ENCODE measurements at places on chromosomes 5 and 9. TPM values are rescaled to one million over a fixed set of nuclear protein-coding genes. Genes with fewer than 3 reads are reported as not detected.

The EIF4E1B gene
- not detected for total RNA-seq

The CNOT6 gene
- total RNA-seq, result 21.5 TPM

The OTP gene
- not detected for total RNA-seq

The GRXCR2 gene
- total RNA-seq, result not detected

The SPINK4 gene
- not detected for total RNA-seq

The ELOVL7 gene
- total RNA-seq, result 2.0 TPM

The ACOT12 gene
- total RNA-seq, result not detected

The SHISAL2B gene
- not detected for total RNA-seq

The ANKRD31 gene
- total RNA-seq, result 0.14 TPM

The QRFP gene
- total RNA-seq, result not detected

The PCDH12 gene
- total RNA-seq, result 0.05 TPM

The PRRX2 gene
- 5.1 TPM for total RNA-seq

The CD72 gene
- not detected for total RNA-seq

The GRM6 gene
- total RNA-seq, result not detected

The FOXD4 gene
- total RNA-seq, result 0.14 TPM

The PDGFRB gene
- total RNA-seq, result 1.7 TPM

The CDKN2B-AS1 gene
- not detected for total RNA-seq

The LYRM7 gene
- total RNA-seq, result 14.8 TPM

The TMEM232 gene
- 0.84 TPM for total RNA-seq

The PKD2L2 gene
- total RNA-seq, result not detected

The CARTPT gene
- not detected for total RNA-seq

The ENHO gene
- total RNA-seq, result not detected

The ECM2 gene
- not detected for total RNA-seq

The SLC45A2 gene
- total RNA-seq, result not detected

Measured in NCI-H460 (cell line).